Left renal pelvis (tissue), 4 donors: ENCODE measurements at places on chromosomes 7 and 10. TPM values are rescaled to one million over a fixed set of nuclear protein-coding genes. Genes with fewer than 3 reads are reported as not detected.

GRCh38 chr10:11163780-11164550 is 146.3 kb downstream of the CELF2 start:
- DNase-seq, result no peak

DNA sequence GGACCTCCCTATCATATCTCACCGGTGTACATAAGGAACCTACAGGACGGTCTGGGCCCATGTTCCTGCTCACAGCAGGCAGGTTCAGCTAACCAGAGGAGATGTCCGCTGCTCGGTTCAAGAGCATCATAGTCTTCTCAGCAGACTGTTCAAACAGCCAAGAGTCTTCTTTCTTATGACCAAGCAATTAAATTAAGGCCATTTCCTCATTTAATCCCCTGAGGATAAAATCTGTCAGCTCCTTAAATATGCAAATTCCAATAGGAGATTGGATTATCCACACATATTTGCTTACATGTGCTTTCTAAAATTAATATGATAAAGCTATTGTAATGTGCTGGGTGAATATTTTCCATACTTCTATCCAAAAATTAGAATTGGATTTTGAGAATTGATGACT is 59.7 kb downstream of the LMBR1 start:
- no peak for DNase-seq

GRCh38 chr10:112230325-112230988 is 46.9 kb upstream of the GPAM start:
- DNase-seq, result no peak

TMEM225B gene
- 3.0 TPM for polyA plus RNA-seq

- DNase-seq, result peak; percentile 25
Observed at GRCh38 chr7:134016223-134016941, 110.8 kb upstream of the LRGUK start.

KCNIP2 gene
- polyA plus RNA-seq, result 4.1 TPM

GRCh38 chr7:38846280-38846679 is 62.7 kb downstream of the VPS41 start:
- no peak for DNase-seq

DNA sequence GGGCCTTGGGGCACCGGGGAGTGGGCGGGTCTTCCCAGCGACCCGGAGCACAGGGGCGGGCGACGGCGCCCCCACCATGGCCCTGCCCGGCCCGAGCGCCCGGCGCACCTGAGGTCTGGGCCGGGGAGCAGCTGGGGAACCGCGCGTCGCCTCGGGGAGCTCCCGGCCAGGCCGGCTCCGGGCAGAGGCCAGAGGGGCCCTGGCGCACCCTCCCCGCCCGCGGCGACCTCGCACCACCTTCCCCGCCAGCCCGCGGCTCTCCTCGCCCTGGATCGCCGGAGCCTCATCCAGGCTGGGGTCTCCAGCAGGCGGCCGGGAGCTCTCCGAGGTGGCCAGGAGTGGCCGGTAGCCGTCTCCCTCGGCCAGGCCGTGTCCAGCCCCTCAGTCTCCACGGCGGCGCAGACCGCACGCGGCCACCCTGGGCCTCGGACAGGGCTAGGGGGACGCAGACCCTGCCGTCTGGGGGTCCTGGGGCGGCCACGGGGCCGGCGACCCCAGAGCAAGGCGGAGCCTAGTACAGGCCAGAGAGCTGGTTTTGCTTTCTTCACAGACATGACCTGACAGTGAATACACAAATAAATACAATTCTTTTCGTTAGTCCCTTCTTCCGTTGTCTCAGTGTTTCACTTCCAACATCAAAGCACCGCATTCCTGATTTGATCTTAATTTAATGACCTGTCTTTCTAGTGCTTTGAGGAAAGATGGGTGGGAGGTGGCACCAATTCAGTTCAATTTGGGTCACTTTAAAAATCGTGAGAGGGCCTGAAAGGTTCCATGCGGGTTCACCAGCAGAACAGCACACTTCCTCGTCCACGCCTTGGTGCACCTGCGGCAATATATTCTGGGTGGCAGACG is 356.9 kb downstream of the DNAJB6 start:
- DNase-seq, result no peak

- DNase-seq, result peak; percentile 58
Observed at GRCh38 chr7:55415173-55415778, 50.1 kb downstream of the LANCL2 start.

ITIH5 gene
- polyA plus RNA-seq, result 26.5 TPM

GRCh38 chr10:34813626-34814222 is 1.4 kb downstream of the PARD3 start:
- no peak for DNase-seq

EPO gene
- polyA plus RNA-seq, result 0.17 TPM

SMURF1 gene
- 17.8 TPM for polyA plus RNA-seq

DNA sequence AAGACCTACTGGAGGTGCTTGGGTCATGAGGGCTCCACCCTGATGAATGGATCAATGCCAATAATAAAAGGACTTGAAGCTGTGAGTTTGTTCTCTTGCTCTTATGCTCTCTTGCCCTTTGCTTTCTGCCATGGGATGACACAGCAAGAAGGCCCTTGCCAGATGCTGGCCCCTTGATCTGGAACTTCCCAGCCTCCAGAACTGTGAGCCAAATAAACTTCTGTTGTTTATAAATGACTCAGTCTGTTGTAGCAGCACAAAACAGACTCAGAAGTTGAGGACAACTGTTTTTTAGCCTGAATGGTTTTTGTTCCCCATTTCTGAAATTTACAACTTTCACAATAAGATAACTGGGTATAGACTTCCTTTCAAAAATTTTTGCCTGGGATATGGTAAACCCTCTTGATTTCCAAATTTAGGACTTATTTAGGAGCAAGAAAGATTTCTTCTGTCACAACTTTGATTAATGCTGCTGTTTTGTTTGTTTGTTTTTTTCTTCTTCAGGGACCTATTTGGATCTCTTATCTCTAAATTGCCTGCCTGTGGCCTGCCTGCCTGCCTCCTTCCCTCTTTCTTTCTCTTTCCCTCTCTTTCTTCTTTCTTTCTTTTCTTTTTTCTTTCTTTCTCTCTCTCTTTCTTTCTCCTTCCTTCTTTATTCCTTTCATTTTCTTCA is 12.1 kb downstream of the ENTPD1 start:
- DNase-seq, result no peak

DNA sequence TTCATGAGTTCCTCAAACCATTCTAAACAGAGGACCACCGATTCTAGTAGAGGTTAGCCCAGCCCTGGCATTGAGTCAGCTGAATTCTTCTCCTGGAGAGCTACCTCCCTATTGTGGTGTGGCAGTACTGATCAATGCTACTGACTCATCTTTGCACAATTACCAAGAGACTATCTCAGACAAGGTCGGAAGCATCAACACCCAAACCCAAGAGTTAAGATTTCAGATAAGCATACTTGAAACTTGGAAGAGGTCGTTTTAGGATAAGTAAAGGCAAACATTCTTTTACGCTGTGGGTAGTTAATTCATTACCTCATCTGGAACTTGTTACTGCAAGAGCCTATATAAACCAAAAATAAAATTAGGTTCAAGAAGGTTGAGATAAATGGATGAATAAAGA is 154.6 kb upstream of the NRBF2 start:
- DNase-seq, result no peak

TMEM270 gene
- not detected for polyA plus RNA-seq

GRCh38 chr10:6204063-6204340 is 1.3 kb downstream of the PFKFB3 start:
- DNase-seq, result no peak

GRCh38 chr7:102396710-102397019 is 502 bp downstream of the PRKRIP1 start:
- DNase-seq, result no peak

RET gene
- 2.4 TPM for polyA plus RNA-seq

GRID1 gene
- polyA plus RNA-seq, result 1.6 TPM

DNA sequence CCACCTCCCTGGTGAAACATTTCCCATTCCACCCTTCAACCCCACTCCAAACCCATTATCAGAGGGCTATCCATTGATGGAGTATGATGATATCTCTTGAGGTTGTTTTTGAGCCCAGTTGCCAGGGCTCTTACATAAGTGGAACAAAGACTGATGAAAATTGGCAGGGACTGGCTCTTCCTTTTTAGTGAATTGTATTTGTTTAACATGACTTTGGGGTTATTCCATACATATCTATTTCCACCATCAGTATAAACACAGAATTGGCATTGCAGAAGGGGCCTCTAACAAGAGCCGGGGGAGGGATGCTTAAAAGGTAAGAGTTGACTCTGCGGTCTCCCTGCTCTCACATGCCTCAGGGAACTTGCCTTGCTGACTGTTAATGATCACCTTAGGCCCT is 28.9 kb downstream of the FZD1 start:
- no peak for DNase-seq

LIPN gene
- not detected for polyA plus RNA-seq

GRCh38 chr7:116630932-116631671 is 40.9 kb upstream of the MET start:
- DNase-seq, result peak; percentile 29

GRCh38 chr10:1047937-1048336 is 982 bp downstream of the IDI1 start:
- no peak for DNase-seq

DNA sequence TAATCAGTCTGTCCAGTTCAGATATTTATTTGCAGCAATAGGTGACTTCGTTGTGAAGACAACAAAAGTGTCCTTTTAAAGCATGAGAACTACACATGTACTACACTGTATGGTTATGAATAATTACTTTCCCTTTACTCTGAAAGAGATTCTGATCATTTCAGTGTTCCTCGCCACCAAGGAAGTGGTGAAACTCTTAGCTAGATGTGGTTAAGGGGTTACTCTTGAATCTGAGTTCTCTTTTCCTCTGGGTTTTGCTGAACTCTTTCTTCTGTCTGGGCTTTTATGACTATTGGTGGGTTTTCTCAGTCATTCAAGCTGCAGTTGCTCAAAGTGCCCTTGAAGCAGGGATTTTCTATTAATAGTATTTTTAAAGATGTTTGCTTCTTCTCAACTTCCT is 127.9 kb upstream of the SEM1 start:
- no peak for DNase-seq

MYO1G gene
- polyA plus RNA-seq, result 0.84 TPM

- no peak for DNase-seq
Observed at GRCh38 chr10:15863733-15864132, 3.4 kb upstream of the MINDY3 start.

- DNase-seq, result no peak
Observed at GRCh38 chr10:104077663-104078151, 8.0 kb downstream of the COL17A1 start.

DNA sequence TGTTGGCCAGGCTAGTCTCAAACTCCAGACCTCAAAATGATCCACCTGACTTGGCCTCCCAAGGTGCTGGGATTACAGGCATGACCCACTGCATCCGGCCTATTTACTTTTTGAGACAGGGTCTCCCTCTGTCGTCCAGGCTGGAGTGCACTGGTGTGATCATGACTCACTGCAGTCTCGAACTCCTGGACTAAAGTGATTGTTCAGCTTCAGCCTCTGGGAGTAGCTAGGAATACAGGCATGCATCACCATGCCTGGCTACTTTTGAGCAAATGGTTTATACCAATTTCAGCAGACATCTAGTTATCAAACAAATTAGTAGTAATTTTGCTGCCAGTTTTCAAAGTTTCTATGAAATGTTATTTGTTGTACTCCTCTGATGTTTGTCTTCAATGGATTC is 2.2 kb upstream of the WAC start:
- DNase-seq, result no peak

- DNase-seq, result no peak
Observed at GRCh38 chr10:43846187-43846680, 197.6 kb upstream of the ZNF32 start.

GRCh38 chr10:131400513-131400912 is 89.0 kb upstream of the TCERG1L start:
- no peak for DNase-seq

DNA sequence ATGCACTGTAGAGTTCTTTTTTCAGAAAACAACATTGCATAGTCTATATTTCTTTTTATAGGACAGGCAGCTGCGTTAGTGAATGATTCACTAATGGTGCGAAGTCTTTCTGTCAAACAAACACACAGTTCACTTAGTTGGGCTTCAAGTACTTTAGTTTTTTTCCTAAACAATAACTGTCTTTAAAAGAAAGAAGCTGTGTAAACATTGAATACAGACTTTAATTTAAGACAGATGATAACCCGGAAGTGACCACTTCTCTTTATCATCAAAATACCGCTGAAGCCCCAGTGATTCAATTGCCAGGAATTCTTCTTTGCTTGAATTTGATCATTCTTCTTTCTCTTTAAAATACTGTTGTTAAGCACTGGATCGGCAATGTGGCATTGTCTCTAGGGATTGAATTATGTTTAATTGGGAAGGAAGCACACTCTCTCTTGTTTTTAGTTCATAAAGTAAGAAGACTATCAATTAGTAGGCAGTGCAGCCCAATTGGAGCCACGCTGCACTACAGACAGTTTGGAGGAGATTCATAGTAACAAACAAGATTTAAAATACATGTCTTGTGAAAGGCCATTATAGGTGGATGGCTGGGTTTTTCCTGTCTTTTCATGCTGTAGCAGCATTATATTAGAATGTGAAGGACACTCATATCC is 30.4 kb downstream of the CNTNAP2 start:
- DNase-seq, result no peak

SKAP2 gene
- polyA plus RNA-seq, result 37.2 TPM

DNA sequence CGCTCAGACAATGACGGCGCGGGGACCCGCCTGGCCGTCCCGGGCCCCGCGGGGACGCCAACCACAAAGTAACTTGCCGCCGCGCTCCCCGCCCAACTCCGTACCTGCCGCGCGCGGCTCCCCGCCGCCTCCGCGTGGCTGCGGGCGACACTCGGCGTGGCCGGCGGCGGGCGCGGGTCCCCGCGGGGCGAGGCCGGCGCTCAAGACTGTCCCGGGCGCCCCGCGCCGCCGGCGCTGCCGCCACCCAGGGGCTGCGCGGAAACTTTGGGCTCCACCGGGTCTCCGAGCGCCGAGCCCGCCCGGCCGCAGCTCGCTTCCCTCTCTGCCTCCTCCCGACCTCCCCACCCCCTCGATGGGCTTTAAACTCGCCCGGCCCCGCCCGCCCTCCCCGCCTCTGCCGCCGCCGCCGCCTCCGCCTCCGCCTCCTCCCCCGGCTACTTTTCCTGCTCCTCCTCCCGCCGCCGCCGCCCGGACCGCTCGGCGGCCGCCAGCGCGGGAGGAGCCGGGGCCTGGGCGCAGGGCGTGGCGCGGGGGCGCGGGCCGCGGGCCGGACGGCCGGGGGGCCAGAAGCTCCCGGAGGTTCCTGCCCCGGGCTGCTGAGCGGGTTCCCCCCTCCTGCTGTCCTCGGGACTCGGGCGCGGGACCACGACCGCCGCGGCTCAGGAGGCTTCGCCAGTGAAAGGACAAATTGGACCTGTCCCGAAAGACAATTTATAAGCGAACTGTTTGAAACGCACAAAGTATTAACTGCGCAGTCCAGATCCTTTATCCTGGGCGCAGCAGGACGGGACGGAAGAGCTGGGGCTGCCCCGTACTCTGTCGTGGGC is 10.6 kb upstream of the GRB10 start:
- DNase-seq, result no peak

RBP3 gene
- 0.11 TPM for polyA plus RNA-seq

PRR15 gene
- 8.1 TPM for polyA plus RNA-seq

- no peak for DNase-seq
Observed at GRCh38 chr7:24825931-24826661, 68.8 kb upstream of the GSDME start.
